ENCODE measurements at places on chromosomes 7 and 10. TPM values are rescaled to one million over a fixed set of nuclear protein-coding genes. Genes with fewer than 3 reads are reported as not detected.

DNA sequence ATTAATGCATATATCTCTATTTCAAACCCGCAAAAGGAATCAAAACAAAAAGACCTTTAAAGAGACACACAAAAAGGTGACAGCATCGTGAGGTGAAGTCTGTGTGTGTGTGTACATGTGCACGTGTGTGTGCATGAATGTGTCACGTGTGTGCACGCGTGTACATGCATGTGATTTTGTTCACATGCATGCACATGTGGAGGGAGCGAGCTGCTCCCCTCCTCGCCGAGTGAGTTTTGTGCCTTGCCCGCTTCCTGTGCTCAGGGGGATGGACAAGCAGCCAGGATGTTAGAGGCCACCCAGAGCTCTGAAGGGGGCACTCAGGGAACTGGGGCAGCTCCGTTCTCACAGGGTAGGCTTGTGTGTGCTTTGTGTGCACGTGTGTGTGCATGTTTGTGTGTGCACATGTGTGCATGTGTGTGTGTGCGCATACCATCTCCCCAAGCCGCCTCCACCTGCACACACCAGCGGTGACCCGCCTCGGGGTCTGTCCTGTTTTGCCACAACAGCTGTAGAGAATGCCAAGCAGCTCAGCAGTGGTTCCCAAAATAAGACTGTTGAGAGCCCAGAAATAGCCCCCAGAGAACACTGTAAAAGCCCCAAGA lies 191.2 kb downstream of the PTPRN2 start:
- no peak overlapping the region for H3K4me3 ChIP-seq
- no peak overlapping the region for H3K27ac ChIP-seq
- no peaks in the 10 kb centered on the region for H3K27me3 ChIP-seq
- H3K4me1 ChIP-seq = no peaks in the 10 kb centered on the region
- no peak for DNase-seq

DNA sequence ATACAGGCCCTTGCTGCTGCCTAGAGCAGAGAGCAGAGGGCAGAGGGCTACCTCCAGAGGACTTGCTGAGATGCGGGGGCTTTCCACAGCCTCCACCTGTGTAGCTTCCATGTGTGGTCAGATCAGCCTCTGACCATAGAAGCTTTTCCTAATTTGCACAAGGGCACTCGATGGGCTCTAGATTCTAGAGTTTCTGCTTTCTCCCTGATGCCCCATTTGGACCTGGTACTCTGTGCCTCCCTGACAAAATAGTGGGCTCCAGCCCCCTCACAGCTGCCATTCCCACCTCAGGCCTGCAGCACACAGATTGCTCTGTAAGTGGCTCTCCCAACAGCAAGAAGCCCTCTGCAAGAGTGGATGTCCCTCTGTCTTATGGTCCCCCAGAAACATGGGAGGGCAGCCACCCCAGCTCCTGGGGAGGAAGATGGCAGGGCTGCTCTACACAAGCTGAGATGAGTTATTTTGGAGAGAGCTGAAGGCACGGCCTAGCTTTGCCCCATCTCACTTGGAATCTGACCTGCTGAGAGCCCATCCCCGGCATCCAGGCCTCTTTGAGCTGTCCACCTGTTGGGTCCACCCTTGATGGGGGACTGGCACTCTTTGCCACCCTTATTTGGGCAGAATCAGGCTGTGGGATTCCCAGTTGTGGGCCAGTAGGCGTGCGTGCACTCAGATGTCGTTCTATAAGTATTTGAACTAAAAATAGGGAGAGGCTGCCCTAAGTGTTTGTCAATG lies 16.7 kb downstream of the TMEM273 start:
- peaks cover 38% of the 10 kb centered on the region for H3K36me3 ChIP-seq
- H3K4me3 ChIP-seq = no peak overlapping the region
- H3K27ac ChIP-seq = no peak overlapping the region
- no peaks in the 10 kb centered on the region for H3K27me3 ChIP-seq

GRCh38 chr10:116113721-116114501 lies 159.1 kb downstream of the GFRA1 start:
- DNase-seq = no peak
- H3K27ac ChIP-seq = no peak overlapping the region
- H3K4me3 ChIP-seq = no peak overlapping the region
- no peaks in the 10 kb centered on the region for H3K36me3 ChIP-seq

- DNase-seq = no peak
- H3K27me3 ChIP-seq = peaks cover 9% of the 10 kb centered on the region
- no peaks in the 10 kb centered on the region for H3K36me3 ChIP-seq
- no peak overlapping the region for H3K27ac ChIP-seq
- no peaks in the 10 kb centered on the region for H3K4me1 ChIP-seq
- H3K4me3 ChIP-seq = no peak overlapping the region
Observed at GRCh38 chr10:50931948-50932431, 46.6 kb upstream of the A1CF start.

GRCh38 chr10:115980470-115980869 lies 292.5 kb downstream of the GFRA1 start:
- DNase-seq = no peak
- H3K4me1 ChIP-seq = no peaks in the 10 kb centered on the region
- H3K36me3 ChIP-seq = no peaks in the 10 kb centered on the region
- no peaks in the 10 kb centered on the region for H3K27me3 ChIP-seq
- no peak overlapping the region for H3K27ac ChIP-seq

GRCh38 chr10:123149162-123149567 lies 1.2 kb downstream of the HMX2 start:
- H3K27me3 ChIP-seq = peaks cover 61% of the 10 kb centered on the region
- peak overlapping the region; percentile 39 for H3K4me3 ChIP-seq
- peaks cover 61% of the 10 kb centered on the region for H3K4me1 ChIP-seq
- peaks cover 13% of the 10 kb centered on the region for H3K36me3 ChIP-seq
- DNase-seq = no peak
- H3K27ac ChIP-seq = peak overlapping the region; percentile 42

Gene SKIDA1
- total RNA-seq = 0.25 TPM
